ENCODE measurements at places on chromosomes 2 and 18.

- no peak for ATAC-seq
Measured at GRCh38 chr2:9768388-9768787, 74.9 kb upstream of the TAF1B start.

- ATAC-seq = peak; percentile 28
Measured at GRCh38 chr2:47528874-47529273, 125.9 kb downstream of the MSH2 start.

- no peak for ATAC-seq
Measured at GRCh38 chr18:48860269-48861180, 90.2 kb downstream of the SMAD7 start.

GRCh38 chr2:139033300-139033699 lies 253.1 kb upstream of the NXPH2 start:
- no peak for ATAC-seq

DNA sequence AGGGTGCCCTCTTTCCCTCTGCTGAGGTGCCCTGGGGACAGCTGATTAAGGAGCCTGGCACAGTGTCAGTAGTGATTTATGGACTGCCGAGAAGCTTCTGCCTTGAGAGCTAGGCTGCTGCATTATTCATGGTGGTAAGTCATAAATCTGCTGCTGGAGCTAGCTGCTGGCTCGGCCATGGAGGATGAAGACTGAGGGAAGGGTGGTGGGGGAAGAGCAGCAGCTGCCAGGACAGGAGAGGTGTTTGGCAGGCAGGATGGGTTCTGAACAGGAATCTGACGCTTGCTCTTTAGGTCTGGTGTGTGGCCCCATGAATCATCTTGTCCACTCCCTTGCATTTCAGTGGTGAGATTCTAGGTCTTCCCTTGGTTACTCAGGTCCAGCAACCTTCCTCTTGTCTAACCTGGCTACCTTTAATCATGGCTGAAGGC lies 296.3 kb downstream of the DYSF start:
- peak; percentile 94 for ATAC-seq

DNA sequence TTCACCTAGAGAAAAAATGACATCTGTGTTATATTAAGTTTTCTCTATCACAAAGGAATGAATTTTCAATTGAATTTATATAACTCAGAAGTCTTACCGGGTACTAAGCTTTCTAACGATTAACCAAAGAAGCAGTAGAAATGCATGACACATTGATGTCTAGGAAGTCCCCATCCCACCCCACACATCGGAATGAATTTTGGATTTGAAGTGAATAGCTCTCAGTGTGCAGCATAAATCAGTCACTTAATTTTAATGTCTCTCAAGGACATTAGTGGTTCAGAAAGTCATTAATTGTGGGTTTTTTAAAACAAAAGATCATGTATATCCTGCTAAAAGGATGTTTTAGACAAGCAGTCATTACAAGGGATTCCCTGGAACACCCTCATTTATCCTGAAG lies 141.4 kb upstream of the PIEZO2 start:
- ATAC-seq = no peak

GRCh38 chr2:170335351-170335750 lies 157.4 kb downstream of the MYO3B start:
- ATAC-seq = no peak

GRCh38 chr18:74353169-74353775 lies 37.6 kb downstream of the C18orf63 start:
- peak; percentile 93 for ATAC-seq

GRCh38 chr2:89820248-89820647 lies 1128.8 kb downstream of the RPIA start:
- no peak for ATAC-seq

DNA sequence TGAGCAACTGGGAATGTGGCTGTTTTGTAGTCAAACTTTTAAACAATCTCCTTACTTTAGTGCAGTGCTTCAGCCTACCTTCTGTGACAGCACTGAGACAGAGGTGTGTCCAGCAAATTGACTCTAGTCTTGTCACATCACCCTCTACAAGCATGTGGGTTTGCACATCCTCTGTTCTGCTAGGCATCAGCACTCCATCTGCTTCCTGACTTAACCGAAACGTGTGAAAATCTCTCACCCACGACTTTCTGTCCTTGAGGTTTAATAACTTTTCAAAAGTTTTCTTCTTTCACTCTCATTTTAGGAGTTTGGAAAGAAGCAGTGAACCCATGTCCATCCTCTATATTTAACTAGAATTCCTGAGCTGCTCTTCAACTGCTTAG lies 42.6 kb downstream of the TTR start:
- ATAC-seq = no peak

- ATAC-seq = no peak
Measured at GRCh38 chr2:21379140-21379539, 255.4 kb downstream of the TDRD15 start.

DNA sequence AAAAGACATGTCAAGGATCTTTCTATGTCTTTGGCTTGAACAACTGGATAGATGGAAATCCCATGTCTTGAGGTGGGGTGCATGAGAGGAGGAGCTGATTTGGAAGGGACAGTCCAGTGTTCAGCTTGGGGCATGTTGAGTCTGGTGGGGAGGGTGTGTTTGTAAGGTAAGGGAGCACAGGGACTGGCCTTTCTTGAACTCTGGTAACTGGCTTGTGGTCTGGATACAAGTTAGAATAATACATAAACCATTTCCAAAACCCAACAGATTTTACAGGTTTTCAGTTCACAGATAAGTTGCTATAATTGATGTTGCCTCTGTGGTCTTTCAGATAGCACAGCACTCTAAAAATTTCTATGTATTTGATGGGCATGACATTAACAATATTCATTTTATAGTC lies 24.2 kb downstream of the RHBDD1 start:
- no peak for ATAC-seq

- ATAC-seq = no peak
Measured at GRCh38 chr2:152126664-152127063, 27.8 kb upstream of the CACNB4 start.

- no peak for ATAC-seq
Measured at GRCh38 chr2:44515416-44515815, 153.7 kb downstream of the CAMKMT start.

DNA sequence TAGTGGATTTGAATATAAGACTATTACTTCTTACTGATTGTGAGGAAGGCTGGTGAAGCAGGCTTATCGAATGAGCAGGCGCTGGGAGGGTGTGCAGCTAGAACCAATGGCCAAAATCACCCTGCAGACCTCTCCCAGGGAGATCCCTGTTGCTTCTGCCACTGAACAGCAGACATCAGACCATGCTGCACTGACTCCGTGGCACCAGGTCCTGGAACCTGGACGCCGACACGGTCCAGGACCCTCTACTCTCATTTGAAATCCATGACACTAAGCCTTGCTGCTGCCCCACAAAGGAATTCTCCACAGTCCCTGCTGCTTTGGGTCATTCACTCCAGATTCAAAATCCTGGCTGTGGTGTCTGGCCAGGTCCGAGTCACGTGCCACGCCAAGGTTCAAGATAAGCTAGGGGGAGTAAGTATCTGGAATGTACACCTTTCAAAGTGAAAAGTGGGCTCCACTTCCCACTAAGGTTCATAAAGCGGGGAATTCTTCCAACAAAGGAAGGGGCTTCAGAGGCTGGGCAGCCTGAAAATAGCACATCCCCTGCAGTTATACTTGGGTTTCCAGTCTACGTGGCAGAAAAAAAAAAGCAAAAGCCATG lies 9.0 kb upstream of the YWHAQ start:
- ATAC-seq = no peak
